ENCODE measurements at places on chromosomes 5 and 9. TPM values are rescaled to one million over a fixed set of nuclear protein-coding genes. Genes with fewer than 3 reads are reported as not detected.

- DNase-seq, result no peak
These were observed 64.9 kb upstream of the ZSWIM6 start for GRCh38 chr5:61267116-61267515.

- no peak for DNase-seq
These were observed 47.1 kb upstream of the COL15A1 start for GRCh38 chr9:98896632-98897031.

DNA sequence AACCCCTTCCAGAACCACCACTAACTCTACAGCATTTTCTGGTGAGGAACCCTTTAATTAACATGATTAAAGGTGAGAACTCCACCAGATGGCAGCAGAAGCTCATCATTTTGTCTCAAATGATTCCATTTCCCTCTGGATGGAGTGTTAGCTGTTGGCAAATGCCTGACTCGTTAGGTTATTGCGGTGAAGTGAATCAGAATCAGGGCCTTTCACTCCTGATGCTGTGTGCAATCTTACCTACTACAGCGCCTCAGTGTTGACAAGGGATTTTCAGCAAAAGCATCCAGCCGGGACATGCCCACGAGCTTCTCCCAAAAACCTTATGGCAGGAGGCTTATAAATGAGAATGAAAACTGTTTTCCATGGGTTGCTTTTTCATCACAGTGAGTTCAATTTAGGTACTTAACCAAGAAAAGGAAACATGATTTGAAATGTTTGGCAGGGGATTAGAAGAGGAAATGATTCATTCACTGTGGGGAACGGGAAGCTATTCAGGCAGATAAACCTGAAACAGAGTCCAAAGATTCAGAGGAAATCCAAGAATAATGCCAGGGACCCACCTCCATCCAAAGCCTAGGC, 48.0 kb upstream of the CAST start:
- peak; percentile 64 for DNase-seq

GABRA1 gene
- polyA plus RNA-seq, result not detected

- no peak for DNase-seq
These were observed 46.2 kb downstream of the CFAP77 start for GRCh38 chr9:132456241-132456640.

CTXN3 gene
- polyA plus RNA-seq, result not detected

GRCh38 chr5:169074839-169075238, 226.1 kb downstream of the SLIT3 start:
- no peak for DNase-seq

- DNase-seq, result no peak
These were observed 49.9 kb upstream of the GAS1 start for GRCh38 chr9:86997156-86997555.
